ENCODE measurements at places on chromosomes 5 and 9.

DNA sequence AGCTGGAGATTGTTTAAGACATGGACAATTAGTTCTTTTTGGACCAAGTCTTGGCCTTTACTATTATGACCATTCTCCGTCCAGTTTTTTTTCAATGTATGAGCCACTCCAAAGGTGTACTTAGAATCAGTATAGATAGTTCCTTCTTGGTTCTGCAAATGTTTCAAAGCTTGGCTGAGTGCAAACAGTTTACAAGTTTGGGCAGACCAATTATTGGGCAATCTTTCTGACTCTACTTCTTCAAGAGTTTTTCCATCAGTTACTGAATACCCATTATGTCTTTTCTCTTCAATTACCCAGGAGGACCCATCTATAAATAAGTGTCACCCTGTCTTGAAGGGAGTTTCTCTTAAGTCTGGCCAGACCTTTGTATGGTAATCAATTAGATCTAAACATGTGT is 15.5 kb downstream of the IFT74 start:
- DNase-seq: no peak

GRCh38 chr5:151870820-151871219 is 53.8 kb downstream of the GLRA1 start:
- DNase-seq: no peak

DNA sequence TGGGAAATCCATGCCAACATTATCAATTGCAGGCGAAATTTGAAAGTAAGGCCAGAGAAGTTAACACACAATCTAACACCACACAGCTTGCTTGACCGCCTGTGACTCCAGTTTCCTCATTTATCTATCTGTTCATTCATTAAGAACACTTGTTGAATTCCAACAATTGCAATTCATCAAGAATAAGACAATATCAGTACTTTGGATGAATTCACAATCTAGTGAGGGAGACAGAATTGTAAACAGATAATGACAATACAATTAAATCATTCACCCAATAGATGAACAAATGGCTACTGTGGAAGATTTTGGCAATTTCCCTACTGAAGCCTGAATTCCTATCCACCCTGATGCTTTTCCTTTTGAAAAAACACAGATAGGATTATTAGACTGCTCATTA is 181.6 kb downstream of the TRIM36 start:
- no peak for DNase-seq

- DNase-seq: no peak
Observed at GRCh38 chr5:58764199-58764598, 181.3 kb downstream of the RAB3C start.

Measured in NCI-H1436 (cell line).